ENCODE measurements at places on chromosomes 2 and 18. TPM values are rescaled to one million over a fixed set of nuclear protein-coding genes. Genes with fewer than 3 reads are reported as not detected.

TMEM247 gene
- total RNA-seq, result not detected

CYTIP gene
- not detected for total RNA-seq

ALK gene
- under 0.01 TPM for total RNA-seq

RAB11FIP5 gene
- 35.0 TPM for total RNA-seq

KYNU gene
- 1.5 TPM for total RNA-seq

POTEC gene
- total RNA-seq, result not detected

KLHL29 gene
- total RNA-seq, result 4.9 TPM

NEU2 gene
- total RNA-seq, result not detected

SNORC gene
- total RNA-seq, result 0.83 TPM

C2orf66 gene
- 0.26 TPM for total RNA-seq

CTAGE1 gene
- total RNA-seq, result under 0.01 TPM

FLACC1 gene
- total RNA-seq, result 1.3 TPM

C18orf54 gene
- total RNA-seq, result 3.3 TPM

ABCG5 gene
- not detected for total RNA-seq
